ENCODE measurements at places on chromosomes 16 and 17. TPM values are rescaled to one million over a fixed set of nuclear protein-coding genes. Genes with fewer than 3 reads are reported as not detected.
A peak's percentile ranks its signal among the peaks of the same experiment; 100 is the strongest.

- DNase-seq = no peak
These were observed 10.7 kb downstream of the CTC1 start for GRCh38 chr17:8237175-8237574.

GRCh38 chr16:30356401-30357084 is 1.4 kb upstream of the CD2BP2 start:
- DNase-seq = no peak

DNA sequence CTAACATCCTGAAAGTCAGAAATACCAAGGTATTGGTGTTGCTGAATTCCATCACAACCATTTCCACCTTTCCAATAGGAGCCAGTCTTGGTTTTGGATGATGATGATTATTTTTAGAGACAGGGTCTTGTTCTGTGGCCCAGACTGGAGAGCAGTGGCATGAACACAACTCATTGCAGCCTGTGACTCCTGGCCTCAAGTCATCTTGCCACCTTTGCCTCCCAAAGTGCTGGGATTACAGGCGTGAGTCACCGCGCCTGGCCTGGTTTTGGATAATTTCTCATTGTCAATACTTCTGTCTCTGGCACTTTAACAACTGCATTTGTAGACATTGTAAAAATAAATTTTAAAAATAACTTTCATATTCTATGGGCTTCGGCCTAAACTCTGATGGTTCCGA is 22.6 kb downstream of the STAT5B start:
- DNase-seq = no peak

DNA sequence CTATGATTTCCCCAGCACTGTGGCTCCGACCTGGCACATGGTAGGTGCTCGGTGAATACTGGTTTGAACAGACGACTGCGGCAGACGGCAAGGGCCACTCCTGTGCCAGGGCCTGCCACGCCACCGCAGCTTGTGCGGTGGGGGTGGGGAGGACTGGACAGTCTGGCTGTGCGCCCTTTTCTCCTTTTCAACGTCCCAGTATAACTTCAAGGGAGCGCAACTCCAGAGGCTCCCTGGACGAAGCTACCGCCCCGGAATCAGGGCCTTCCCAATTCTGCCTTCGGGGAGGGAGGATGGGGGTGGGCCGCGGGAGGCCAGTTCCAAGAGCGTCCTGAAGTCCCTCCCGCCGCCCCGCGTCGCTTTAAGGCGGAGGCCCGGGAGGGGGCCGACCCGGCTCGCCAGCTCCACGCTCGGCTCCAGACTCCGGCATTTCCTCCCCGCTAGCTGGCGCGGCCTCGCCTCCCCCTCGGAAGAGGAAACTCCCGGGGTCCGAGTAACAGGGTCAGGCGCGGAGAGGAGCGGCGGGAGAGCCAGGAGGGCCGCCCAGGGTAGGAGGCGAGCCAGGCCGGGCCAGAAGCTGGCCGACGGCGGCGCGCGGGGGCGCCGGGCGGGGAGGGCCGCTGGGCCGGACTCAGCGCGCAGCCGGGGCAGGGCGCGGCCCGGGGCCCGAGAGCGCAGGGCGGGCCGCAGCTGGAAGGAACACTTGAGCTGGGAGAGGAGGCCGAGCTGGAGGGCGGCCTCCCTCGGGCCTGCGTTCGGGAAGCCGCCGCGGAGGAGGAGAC is at the start of gene ITPRIPL2:
Gene ITPRIPL2 (plus strand): TSS at position 388 of the 782 bp plus-strand sequence. CDS start 498 bp downstream, outside the sequence.
- peak; percentile 94 for DNase-seq

GRCh38 chr17:66450008-66450851 is 147.8 kb downstream of the PRKCA start:
- no peak for DNase-seq

DNA sequence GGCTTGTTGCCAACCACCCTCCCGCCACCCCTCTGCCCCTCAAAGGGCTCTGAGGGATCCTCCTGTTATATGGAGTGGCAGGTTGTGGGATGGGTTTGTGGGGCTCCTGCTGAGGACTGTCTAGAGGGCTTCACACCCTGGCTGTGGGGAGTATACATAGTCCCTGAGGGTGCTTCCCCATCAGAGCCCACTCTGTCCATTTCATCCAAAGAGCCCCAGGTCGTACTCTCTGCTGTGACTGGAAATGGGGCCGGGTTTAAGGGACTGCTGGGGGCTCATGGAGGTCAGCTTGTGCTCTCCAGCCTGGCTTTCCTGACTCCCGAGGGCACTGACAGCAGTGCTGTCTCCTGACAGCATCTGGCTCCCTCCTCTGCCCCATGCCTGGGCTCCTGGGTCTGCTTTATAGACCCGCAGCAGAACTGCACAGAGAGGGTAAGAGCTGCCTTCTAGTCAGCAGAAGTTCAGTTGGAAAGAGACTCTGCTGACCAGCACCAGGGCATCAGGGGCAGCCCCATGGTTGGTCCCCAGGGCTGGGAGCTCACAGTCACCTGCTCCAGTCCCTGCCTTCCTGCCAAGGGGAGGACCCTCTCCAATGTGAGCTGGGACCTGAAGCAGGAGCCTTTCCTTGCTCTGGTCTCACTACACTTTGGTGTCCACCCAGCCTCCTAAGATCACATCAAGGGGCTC is 17.8 kb upstream of the TNS4 start:
- DNase-seq = no peak

DNA sequence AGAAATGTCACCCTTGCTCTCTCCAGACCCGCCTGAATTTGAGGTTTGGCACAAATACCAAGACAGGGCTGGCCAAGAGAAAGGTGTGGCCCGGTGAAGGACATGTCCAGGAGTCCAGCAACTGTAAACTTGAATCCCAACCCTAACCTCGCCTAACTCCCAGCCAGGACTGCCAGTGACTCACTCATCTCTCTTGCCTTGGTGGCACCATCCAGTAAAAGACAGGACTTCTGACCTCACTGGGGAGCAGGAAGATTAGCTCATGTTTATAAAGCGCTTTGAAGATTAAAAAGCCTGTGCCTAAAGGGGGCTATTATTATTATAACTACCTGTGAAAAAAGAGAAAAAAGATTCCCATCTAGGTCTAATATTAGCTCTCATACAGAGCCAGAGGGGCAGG is 335.3 kb downstream of the SOX9 start:
- no peak for DNase-seq

GRCh38 chr16:89898201-89898967 is 20.3 kb upstream of the MC1R start:
- peak; percentile 56 for DNase-seq

DNA sequence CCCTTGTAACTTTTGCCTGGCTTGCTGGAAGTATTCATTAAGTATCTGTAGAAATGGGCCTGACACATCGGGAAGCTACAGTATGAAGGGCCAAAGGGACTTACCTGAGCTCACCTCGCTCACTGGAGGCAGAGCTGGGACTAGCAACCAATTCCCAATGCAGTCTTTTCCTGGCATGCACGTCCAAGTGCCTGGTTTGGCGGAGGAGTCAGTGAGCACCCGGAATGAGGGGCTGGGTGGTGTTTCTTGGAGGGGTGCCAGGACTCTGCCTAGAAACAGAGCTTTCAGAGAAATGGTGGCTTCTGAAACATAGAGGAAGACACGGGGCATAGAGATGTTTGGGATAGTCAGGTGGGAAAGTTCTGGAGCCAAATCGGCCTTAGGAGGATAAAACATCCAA is 18.4 kb upstream of the GPRC5C start:
- DNase-seq = no peak

DNA sequence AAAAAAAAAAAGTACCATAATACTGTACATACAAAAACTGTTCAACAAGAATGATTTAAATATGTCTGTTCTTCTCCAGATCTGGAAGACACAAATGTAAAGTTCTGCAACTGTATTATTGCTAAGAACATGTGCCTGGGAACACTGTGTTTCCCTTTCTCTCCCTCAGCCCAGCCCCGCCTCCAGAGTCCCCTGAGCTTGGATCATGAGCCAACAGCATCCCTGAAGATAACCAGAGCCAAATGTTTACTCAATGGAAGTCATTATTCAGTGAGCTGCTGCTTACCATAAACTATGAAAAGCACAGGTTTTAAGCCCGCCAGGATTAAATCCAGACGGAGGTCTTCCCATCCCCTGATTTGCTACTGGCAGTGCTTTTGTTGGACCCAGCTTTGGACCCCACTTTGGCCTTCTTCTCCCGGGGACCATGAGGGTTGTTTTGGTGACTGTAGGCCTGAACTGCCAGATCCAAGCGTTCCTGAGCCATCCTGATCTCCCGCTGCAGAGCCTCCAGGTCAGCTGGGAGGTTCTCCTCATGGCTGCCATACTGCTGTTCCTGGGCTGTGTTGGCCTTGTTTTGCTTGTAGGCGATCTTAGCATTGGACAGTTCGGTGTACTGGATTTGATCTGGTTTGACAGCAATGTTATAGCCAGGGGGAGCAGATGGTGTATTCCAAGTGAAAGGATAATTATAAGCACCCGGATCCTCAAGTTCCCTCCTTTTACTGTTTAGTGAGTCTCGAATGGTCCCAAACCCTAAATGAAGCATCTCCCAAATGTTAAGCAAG is 25.6 kb downstream of the GJC1 start:
- no peak for DNase-seq

DNA sequence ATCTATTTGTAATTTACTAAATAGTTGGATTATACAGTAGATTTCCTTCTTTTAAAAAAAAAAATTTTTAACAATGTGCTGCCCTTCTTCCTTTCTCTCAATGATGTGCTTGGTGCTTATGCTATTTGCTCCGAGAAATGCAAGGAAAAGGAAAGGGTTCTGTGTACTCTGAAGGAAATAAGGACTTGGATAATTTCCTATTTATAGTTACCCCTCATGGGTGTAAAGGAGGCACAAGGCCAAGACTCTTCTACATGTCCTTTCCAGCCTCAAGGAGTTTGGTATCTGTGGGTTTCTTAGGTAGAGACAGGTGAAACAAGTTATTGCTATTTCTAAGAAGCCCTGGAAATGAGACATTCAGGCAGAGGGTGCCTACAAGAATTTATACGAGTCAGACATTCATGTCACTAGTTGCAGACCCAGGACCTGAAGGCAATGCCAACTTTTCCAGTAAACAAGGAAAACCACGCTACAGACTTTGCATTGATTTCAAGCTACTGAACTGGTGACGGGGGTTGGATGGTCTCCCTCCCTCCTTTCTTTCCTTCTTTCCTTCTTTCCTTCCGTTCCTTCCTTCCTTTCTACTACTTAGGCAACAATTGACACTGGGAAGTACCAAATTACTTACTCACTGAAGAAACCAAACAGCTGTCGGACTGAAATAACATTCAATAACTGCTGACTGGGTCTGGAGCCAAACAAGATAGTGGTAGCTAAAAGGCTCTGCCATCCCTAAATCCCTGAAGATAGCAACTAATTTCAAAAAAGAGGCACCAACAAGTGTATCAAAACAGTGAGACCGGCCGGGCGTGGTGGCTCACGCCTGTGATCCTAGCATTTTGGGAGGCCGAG is 33.8 kb upstream of the GHDC start:
- DNase-seq = no peak

DNA sequence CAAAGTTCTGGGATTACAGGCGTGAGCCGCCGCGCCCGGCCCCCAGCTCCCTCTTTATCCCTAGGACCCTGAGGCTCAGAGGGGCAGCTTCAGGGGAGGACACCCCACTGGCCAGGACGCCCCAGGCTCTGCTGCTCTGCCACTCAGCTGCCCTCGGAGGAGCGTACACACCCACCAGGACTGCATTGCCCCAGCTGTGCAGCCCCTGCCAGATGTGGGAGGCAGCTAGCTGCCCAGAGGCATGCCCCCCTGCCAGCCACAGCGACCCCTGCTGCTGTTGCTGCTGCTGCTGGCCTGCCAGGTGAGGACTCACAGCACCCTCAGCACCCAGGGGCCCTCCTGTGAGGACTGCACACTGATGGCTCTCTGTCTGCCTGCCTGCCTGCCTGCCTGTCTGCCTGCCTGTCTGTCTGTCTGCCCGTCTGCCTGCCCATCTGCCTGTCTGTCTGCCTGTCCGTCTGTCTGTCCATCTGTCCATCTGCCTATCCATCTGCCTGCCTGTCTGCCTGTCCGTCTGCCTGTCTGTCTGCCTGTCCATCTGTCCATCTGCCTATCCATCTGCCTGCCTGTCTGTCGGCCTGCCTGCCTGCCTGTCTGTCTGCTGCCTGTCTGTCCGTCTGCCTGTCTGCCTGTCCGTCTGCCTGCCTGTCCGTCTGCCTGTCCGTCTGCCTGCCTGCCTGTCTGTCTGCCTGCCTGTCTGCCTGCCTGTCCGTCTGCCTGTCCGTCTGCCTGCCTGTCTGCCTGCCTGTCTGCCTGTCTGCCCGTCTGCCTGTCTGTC is 5.0 kb downstream of the GCGR start:
- no peak for DNase-seq

- no peak for DNase-seq
These were observed 6.3 kb downstream of the TBX2 start for GRCh38 chr17:61405686-61406536.

DNA sequence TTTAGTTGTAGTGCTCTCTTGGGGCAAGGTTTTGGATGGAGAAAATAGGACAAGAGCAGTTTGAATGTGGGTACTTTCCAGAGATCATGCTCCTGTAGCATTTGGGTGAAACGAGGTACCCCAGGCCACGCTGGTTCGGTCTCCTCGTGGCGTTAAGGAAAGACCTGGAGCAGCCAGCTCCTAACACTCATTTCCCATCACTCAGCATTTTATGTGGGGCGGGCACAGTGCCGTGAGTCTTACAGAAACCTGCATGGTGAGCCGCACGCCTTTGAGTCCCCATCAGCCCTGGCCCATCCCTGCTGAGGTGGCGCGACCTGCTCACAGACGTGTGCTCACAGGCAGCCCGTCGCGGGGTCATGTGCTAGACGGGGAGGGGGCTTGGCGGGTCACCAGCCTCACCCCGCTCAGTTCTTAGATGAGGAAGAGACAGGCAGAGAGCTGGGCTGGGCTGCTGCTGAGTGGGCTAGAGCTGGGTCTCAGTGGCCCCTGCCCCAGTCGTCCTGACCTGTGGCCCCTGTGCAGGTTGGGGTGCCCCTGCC is 37.3 kb downstream of the TBCD start:
- DNase-seq = no peak

DNA sequence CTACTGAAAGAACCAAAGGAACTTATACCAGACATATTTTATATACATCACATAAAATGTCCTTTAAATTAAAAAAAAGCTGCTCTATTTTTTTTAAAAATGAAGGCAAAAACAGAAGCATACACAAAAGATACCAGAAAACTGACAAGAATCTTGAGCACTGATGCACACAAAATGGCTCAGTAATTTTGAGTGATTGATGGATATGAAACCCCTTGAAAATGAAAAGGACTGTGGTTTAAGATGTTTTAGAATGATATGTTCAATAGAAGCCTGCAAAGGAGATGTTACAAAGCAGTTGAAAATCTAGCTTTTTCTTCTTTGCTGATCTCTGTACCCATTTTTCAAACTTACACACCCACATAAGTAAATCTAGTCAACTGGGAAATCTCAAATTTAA is 2.7 kb downstream of the C16orf87 start:
- DNase-seq = no peak

The CCL7 gene
- total RNA-seq = not detected

The HOXB8 gene
- total RNA-seq = not detected

The CYGB gene
- total RNA-seq = 38.2 TPM

The CTRB1 gene
- not detected for total RNA-seq

The SPEM1 gene
- total RNA-seq = not detected

The CAPNS2 gene
- total RNA-seq = not detected

The SHISA6 gene
- 0.46 TPM for total RNA-seq

The HSD17B2 gene
- total RNA-seq = not detected

The C17orf78 gene
- not detected for total RNA-seq

The ITGAD gene
- 0.11 TPM for total RNA-seq
